NCI-H187 treated with DMSO at 0.1 percent for 48 hours (cell line): ENCODE measurements at places on chromosomes 3 and 15.

- DNase-seq = no peak
Measured at GRCh38 chr3:113495035-113495434, 19.9 kb downstream of the SPICE1 start.

DNA sequence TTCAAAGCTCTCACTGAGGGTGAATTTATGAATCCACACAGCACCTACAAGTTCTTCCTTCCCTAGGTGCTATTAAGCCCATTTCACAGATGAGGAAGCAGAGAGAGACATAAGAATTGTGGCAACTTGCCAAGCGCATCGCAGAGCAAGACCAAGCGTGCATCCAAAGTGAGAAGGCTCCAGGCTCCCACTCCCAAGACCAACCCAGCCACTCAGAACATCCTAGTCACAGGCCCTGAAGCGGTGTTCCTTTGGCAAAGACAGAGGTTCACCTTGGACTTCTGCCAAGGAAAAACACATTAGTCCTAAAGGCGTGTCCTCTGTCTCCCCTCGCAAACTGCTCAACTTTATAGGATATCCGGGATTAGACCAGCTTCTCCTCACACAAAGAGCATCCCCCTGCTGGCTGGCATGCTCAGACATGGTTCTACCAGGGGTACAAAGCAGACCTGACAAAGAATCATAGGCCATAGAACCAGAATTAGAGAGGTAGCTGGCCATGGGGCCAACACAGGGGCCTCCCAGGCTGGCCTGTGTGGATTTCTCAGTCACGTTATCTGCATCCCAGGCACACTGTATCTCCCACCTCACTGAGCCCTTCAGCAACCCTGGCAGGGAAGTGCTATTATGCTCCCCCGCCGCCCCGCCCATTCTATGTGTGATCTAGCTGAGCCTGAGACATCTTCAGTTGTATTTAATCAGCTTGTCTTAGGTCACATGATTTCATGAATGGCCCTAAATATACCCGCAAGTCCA, 160.2 kb downstream of the FOXP1 start:
- peak; percentile 45 for DNase-seq

DNA sequence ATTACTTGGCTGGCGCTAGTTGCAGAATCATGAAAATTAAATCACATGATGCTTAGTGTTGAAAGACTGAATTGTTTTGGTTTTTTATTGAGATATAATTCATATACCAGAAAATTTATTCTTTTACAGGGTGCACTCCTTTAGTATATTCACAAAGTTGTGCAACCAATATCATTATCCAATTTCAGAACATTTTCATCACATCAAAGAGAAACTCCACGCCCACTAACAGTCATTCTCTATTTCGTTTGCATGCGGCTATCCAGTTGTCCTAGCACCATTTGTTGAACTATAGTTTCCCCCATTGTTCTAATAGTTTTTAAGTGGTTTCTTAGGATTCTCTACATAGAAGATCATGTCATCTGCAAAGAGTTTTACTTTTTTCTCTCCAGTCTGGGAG, 3.7 kb downstream of the EHD4 start:
- DNase-seq = no peak

GRCh38 chr3:195914648-195915473, 6.5 kb upstream of the TNK2 start:
- no peak for DNase-seq

GRCh38 chr3:171783626-171784025, 26.7 kb downstream of the PLD1 start:
- no peak for DNase-seq

DNA sequence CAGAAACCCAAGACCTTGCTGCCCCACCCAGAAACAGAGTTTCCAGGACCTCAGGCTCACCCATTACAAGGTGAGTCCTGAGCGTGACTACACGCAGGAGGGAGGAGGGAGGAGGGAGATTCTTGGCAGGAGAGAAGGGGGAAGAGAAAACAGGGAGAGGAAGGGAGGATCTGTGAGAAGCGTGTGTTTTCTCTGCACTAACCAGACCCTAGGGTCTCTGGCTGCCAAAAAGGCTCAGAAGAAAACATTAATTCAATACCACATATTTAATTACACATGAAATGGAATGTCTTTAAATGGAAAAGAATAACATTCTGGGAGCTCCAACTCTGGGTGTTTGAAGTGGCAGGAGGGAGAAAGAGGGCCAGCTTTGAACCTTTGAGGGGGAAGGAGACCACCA, 309.0 kb downstream of the NTRK3 start:
- DNase-seq = no peak

GRCh38 chr15:74891469-74891868, 1.6 kb downstream of the MPI start:
- no peak for DNase-seq

GRCh38 chr3:9008550-9009255, 45.4 kb upstream of the RAD18 start:
- no peak for DNase-seq

- DNase-seq = no peak
Measured at GRCh38 chr3:177647876-177648275, 450.6 kb upstream of the TBL1XR1 start.

GRCh38 chr15:81303244-81304225, 20.4 kb downstream of the STARD5 start:
- no peak for DNase-seq

DNA sequence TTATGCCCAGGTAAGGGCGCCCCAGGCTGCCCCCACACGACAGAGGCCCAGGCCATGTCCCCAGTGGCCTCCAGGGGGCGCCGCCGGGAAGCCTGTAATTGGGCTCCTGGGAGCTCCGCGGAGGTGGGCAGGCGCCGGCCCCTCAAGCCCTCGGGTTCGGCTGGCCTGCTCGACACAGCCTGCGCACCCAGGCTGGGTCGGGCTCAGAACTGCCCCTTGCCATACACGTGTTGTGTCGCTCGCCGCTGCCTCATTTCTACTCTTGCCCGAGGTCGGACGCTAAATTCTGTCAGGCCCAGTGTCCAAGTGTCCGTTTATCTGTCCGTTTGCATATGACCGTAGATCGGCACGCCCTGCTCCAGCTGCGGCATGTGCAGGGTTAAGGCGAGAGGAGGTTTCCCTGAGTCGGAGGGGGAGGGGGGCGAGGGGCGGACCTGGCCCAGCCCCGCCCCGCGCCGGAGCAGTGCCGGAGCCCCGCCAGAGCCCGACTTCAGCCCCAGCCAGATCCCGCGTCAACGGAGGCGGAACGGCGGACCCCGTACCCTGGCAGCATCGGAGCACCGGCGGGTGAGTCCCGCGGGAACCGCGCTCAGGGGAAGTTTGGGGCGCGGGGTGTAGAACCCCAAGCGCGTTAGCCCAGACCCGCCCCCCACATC, at the start of gene KLHDC8B:
KLHDC8B (plus strand) TSS at position 480 of the 656 bp plus-strand sequence. CDS start 1,172 bp downstream, outside the sequence.
- DNase-seq = no peak

GRCh38 chr3:196321162-196321561, 3.1 kb upstream of the DYNLT2B start:
- DNase-seq = no peak

GRCh38 chr3:24605511-24606028, 110.9 kb upstream of the THRB start:
- no peak for DNase-seq

DNA sequence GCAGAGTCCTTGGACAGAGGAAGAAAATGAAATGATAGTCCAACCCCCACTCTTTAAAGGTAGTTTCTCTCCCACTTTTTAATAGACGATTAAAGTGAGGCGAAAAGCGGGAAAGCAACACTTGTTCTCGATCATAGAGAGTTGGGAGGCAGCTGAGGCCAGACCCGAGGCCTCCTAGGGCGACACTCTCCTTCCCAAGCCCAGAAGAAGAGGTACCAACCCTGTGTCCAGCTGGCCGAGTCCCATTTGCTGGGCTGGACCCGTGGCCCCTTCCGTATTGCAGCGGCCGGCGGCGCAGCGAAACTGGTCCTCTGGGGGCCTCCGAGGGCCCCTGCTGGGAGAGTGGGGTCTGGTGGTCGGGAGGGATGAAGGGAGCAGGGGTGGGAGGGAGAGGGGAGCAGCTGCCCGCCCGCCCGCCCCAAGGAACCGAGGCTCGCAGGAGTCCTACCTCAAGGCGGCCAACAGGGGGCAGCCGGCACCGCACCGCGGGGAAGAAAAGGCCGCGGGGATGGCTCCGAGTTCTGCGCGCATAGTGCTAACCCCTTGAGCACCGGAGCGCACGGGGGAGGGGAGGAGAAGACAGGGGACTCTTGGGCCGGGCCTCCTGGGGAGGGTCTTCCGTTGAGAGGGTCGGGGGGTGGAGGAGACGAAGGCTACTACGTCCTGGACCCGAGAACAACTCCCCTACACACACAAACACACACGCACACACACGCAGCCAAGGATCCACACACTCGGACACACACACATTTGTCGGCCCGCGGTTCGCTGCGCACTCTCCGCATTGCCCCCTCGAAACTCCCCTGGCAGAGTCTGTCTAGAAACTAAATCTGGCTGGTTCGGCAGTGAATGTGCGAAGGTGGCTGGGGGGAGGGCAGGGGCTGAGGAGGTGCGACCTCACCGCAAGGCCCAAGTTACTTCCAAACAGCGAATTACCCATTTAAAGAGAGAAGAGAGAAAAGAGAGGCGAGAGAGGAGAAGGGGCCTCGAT, 2.0 kb downstream of the WNT5A start:
- DNase-seq = no peak

- DNase-seq = no peak
Measured at GRCh38 chr3:41364736-41365135, 165.4 kb downstream of the CTNNB1 start.

DNA sequence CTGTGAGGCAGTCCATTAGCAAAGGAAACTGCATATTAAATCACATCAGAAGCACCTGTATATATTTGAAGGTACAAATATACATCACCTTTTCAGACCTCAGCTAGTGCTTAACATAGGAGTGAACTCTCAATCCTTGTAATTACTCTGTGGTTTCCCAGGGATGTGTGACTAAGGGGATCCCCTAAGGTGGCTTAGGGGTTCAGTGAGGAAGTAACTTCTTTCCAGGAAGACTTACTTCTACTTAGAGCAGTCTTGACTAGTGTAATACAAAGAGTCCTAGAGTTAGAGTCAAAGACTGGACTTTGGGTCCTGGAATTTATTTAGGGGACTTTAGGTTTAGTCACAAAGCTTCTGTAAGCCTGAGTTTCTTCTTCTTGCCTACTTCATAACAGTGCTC, 8.7 kb upstream of the SUMF1 start:
- DNase-seq = no peak

GRCh38 chr3:5423523-5423922, 236.0 kb downstream of the EDEM1 start:
- no peak for DNase-seq

DNA sequence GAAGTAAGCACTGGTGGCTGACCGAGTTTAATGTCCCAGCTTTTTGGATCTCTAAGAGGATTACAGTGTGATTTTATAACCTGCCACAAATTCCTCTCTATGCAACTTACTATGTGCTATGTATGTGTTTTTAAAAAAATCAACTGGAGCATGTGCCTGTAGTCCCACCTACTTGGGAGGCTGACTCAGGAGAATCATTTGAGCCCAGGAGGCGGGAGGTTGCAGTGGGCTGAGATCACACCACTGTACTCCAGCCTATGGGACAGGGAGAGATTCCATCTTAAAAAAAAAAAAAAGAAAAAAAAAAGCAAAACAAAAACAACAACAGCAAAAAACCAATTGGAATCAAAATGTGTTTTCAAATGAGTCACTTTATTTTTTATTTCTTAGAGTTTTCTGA, 29.6 kb downstream of the DUT start:
- no peak for DNase-seq

- DNase-seq = no peak
Measured at GRCh38 chr15:27491666-27492621, 521.0 kb downstream of the GABRG3 start.

DNA sequence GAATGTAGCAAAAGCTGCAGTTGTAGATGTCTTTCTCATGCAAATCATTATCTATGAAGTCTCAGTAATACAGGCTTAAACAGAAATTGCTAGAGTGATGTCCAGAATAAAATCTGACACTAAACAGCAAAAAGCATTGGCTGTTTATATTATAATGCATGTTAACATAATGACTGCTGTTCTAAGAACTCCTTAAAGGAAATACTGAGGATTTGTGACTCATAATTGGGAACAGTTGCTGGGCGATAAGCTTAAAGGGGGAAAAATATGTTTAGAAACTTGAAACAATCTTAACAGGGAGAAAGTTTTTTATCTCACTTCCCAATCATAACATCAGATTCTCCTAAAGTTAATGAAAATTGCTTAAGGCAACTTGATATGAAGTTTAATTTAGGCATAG, 17.5 kb downstream of the TIPARP start:
- DNase-seq = no peak

GRCh38 chr3:75224412-75224811, 439.7 kb upstream of the FRG2C start:
- no peak for DNase-seq

GRCh38 chr15:92166029-92166428, 227.7 kb upstream of the ST8SIA2 start:
- DNase-seq = no peak
